ENCODE measurements at places on chromosomes 16 and 17.

GRCh38 chr17:8405499-8406016 is 7.9 kb upstream of the RNF222 start:
- no peak for DNase-seq

GRCh38 chr16:50155925-50156324 is 2.8 kb downstream of the TENT4B start:
- DNase-seq = no peak

- DNase-seq = no peak
Measured at GRCh38 chr16:59324462-59324861, 590.3 kb upstream of the GOT2 start.

- DNase-seq = peak; percentile 89
Measured at GRCh38 chr17:50198026-50198669, 3.3 kb downstream of the COL1A1 start.

DNA sequence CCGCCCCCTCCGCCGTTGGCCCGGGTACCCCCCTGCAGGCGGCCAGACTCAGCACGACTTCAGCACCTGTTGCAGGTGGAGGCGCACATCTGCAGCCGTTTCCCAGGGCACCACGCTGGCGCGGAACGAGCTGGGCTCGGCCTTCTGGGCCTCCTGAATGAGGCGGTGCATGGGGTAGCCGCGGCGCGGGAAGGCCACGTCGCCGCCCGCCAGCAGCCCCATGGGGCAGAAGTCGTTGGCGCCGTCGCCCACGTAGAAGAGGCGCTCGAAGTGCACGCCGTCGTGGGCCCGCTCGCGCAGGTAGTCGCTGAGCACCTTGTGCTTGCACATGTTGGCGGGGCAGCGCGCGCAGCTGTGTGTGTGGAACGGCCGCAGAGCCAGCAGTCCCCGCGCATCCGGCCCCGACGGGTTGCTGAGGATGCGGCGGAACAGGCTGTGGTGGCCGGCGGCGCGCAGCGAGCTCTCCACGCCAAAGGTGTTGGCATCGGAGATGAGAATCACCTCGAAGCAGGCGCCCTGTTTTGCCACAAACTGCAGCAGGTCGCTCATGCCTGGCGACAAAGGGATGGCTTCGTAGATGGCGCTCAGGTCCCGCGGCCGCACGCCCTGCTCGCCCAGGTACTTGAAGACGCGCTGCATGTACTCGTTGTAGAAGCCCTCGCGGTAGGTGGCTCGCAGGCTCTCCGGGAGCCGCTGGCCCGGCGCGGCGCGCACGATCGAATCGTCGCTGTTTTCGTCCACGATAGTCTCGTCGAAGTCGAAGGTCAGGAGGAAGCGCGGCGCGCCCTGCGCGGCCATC is 6.2 kb downstream of the PHOSPHO1 start:
- peak; percentile 92 for DNase-seq

Measured in endodermal cell (in vitro differentiated cells).